ENCODE measurements at places on chromosomes 5 and 9.
A peak's percentile ranks its signal among the peaks of the same experiment; 100 is the strongest.

DNA sequence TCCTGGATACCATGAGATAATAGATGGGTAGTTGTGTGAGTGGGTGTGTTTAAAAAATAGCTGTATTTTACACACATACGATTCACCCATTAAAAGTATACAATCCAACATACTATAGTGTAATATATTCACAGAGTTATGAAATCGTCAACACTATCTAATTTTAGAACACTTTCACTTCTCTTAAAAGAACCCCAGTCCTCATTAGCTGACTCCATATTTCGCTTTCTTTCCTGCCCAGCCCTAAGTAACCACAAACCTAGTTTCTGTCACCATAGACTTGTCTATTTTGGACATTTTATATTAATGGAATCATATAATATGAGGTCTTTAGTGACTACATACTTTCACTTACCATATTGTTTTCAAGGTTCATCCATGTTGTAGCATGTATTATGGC is 63.8 kb upstream of the S1PR3 start:
- no peak for DNase-seq

DNA sequence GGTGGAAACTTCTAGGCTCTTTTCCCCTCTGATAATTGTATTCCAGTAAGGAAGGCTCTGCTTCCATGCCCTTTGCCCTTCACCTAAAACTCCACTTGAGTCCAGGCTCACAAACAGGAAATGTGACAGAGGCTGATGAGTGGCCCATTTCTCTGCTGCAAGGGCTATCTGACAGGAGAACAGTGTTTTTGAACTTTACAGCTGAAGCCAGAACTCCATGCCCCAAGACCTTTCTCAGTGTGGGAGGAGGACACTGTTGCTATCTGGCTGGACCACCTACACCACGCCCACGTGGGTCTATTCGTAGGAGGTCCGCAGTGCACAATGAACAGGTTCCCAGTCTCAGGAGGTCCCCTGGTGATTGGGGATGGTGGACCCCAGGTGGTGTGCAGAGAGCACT is 13.6 kb downstream of the GGTA1 start:
- DNase-seq: no peak

DNA sequence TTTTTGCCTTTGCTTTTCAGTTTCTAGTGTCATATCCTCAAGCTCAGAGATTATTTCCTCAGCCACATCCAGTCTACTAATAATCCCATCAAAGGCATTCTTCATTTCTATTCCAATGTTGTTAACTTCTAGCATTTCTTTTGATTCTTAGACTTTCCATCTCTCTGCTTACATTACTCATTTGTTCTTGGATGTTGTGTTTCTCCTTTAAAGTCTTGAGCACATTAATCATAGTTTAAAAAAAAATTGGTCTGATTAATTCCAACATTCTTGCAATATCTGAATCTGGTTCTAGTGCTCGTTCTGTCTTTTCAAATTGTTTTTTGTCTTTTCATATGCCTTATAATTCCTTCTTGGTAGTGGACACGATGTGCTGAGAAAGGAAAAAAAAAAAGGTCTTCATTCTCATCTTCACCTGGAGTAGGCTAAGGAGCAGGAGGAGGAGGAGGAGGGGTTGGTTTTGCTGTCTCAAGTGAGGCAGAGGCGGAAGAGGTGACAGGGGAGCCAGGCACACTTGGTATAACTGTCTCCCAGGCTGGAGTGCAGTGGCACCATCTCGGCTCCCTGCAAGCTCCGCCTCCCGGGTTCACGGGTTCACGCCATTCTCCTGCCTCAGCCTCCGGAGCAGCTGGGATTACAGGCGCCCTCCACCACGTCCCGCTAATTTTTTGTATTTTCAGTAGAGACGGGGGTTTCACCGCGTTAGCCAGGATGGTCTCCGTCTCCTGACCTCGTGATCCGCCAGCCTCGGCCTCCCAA is 16.3 kb downstream of the PRXL2C start:
- DNase-seq: no peak

DNA sequence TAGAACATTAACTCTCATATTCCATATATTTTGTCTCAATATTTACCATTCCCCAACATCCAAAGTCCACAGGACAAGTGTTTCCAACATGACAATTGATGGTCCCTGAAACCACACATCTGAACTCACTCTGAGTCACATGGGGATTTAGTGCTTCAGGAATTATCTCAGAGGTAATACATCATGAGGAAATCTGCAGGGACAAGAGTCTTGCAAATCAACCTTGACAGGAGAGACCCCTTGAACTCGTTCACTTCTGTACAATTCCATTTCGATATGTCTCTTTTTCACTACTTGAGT is 119.7 kb upstream of the ABCA1 start:
- DNase-seq: peak; percentile 31

GRCh38 chr5:27830546-27830945 is 792.2 kb upstream of the CDH9 start:
- DNase-seq: peak; percentile 78

DNA sequence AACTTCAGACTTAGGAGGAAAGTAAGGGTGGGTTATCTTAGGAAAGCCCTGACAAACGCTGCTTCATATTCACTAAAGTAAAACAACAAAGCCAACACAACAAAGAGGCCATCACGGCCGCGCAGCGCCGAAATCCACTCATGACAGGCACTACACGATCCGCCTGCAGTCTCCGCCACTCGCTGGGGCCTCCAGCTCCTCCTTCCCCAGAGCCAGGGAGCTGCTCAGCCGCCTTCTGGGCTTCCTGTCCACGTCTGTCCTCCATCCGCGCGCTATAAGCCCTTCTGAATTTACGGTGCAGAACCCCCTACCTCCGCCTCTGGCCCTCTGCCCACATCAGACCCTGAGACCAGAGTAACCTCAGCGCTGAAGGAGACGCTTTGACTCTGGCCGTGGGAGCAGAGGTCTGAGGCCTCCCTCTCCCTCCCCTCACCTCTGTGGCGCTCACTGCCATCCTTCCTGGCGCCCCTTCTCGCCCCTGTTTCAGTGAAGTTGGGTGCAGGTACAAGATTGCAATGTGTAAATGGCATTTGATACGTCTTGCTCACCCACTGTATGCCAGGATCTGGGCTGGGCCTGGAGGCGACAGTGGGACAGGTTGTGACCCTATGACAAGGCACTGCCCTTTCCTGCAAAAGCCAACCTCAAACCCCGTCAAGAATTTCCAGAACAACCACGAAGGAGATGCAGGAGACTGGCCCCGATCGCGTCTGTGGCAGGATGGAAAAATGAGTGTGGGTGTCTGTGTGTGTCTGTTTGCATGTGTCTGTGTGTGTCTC is 74.9 kb upstream of the PHYKPL start:
- DNase-seq: no peak

DNA sequence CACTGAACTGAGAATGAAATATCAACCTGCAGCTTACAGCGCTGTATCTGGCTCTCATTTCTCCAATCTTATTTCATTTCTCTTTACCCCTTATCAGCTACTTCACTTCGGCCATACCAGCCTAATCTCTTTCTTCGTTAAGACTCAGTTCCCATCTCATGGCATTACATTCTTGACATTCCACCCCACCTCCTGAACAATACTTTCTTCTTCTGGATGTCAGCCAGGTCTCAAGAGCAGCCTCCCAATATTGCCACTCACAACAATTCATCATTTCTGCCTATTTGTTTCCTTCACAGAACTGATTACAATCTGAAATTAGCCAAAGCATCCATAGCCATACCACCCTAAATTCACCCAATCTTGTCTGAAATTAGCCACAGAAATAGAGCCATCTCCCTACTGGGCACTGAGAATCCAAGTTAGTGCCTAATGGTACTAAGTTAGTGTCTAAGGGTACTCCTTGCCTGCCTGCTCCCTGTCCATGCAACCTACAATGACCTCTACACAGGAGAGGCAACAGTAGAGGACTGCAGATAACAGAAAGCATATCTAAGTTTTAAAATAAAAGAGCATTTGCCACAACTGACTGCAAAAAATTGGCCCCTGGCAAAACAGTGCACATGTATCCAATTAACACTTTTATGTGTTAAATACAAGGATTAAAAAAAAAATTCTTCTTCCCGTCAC is 35.2 kb downstream of the SETX start:
- DNase-seq: peak; percentile 6

- peak; percentile 70 for DNase-seq
Measured at GRCh38 chr5:150066901-150067396, 19.4 kb downstream of the CSF1R start.

GRCh38 chr5:177320879-177321278 is 9.2 kb upstream of the MXD3 start:
- DNase-seq: no peak

GRCh38 chr5:36870399-36871040 is 6.0 kb upstream of the NIPBL start:
- peak; percentile 54 for DNase-seq

DNA sequence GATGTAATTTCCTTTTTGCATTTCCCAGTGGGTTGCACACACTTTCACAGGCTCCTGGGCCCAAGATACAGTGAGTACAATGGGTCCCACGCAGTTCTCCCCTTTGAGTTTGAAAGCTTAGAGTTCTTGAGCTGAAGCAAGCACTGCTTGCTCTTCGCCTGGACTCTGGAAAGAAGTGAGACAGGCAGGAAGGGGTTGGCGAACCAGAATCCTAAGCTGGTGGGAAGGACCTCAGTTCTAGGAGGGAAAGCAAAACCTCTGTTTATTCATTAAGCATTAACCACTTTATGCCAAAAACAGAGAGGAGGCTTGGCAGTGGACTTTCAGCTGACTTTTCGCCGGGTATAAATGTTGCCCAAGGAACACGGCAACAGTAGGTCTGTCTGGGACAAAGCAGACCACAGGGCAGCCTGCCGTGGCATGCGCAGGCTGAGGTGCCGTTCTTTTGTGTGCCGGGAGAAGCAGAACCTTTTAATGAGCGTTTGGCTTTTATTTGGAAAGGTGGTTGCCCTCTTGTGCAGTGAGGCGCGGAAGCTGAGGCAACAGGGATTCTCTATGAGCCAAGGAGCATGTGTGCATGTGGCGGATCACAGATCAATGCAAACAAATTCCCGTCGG is 239.9 kb upstream of the PANK3 start:
- DNase-seq: no peak

GRCh38 chr9:110126986-110127864 is 80.7 kb downstream of the C9orf152 start:
- DNase-seq: peak; percentile 64

- no peak for DNase-seq
Measured at GRCh38 chr5:166909926-166910325, 1381.5 kb upstream of the WWC1 start.

DNA sequence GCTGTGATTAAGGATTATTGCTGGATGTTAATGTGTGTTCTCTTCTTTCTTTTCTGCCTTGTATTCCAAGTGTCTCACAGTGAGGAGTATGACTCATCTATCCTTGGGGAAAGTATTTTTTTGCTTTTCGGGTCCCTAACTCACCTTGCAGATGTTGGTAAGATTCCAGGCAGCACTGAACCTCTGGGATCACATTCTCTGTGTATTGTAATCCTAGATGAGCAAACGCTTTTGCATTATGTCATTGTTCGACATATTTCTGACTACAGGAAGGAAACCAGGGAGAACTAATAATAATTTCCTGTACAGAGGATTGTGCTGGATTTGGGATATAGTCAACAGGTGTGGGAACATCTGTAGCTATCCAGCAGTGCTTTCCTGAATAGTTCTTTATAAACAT is 246.1 kb upstream of the TUT7 start:
- peak; percentile 73 for DNase-seq

GRCh38 chr5:26847041-26847736 is 191.2 kb downstream of the CDH9 start:
- no peak for DNase-seq

DNA sequence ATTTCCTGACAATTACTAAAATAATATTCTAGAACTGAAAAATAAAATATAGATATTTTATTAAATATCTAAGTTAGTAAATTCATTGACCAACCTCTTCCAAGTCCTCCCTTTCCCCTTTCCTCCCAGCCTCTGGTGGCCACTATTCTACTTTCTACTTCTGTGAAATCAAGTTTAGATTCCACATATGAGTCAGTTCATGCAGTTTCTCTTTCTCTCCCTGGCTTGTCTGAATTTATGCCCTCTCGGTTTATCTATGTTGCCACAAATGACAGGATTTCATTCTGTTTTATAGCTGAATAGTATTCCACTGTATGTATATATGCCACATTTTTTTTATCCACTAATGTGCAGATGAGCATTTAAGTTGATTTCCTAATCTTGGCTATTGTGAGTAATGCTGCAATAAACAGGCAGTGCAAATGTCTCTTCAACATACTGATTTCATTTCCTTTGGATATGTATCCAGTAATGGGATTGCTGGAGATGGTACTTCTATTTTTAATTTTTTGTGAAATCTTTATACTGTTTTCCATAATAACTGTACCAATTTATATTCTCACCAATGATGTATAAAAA is 52.3 kb downstream of the WDR36 start:
- DNase-seq: no peak

DNA sequence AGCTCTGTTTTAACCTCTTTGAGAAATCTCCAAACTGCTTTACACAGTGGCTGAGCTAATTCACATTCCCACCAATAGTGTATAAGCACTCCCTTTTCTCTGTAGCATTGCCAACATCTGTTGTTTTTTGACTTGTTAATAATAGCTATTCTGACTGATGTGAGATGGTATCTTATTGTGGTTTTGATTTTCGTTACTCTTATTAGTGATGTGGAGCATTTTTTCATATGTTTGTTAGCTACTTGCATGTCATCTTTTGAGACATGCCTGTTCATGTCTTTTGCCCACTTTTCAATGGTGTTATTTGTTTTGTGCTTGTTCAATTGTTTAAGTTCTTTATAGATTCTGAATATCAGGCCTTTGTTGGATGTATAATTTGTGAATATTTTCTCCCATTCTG is 225.2 kb upstream of the TRPC7 start:
- DNase-seq: no peak

- peak; percentile 52 for DNase-seq
Measured at GRCh38 chr5:9239071-9239470, 306.8 kb downstream of the SEMA5A start.

DNA sequence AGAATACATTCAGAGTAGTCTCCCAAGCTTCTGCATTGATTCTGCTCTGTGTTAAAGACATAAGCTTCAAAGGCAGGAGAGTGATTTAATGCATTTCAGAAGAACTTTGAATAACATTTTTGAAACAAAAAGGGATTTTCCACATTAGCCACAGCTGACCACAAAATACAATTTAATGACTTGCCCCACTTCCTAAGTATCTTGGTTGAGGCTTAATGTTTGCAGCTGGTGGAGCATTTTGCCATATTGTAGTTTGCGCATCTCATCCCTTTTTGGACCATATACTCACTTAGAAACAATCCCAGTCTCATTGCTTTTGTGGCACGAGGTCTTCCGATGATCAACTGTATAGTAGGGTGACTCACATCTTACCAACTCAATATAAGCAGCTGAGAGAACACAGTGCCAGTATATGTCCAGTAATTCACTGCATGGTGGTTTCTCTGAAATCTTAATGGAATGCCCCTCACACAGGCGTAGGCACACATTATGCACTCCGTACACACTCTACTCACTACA is 455.8 kb upstream of the PTGER4 start:
- peak; percentile 92 for DNase-seq

- DNase-seq: no peak
Measured at GRCh38 chr9:80492221-80492620, 920.5 kb downstream of the TLE4 start.

GRCh38 chr5:94433397-94434163 is 184.8 kb downstream of the KIAA0825 start:
- peak; percentile 76 for DNase-seq
